ENCODE measurements at places on chromosomes 3 and 15.
A peak's percentile ranks its signal among the peaks of the same experiment; 100 is the strongest.

- DNase-seq = no peak
Measured at GRCh38 chr3:59142556-59142955, 92.7 kb upstream of the CFAP20DC start.

GRCh38 chr15:62090988-62091387 lies 24.2 kb downstream of the C2CD4A start:
- DNase-seq = no peak

DNA sequence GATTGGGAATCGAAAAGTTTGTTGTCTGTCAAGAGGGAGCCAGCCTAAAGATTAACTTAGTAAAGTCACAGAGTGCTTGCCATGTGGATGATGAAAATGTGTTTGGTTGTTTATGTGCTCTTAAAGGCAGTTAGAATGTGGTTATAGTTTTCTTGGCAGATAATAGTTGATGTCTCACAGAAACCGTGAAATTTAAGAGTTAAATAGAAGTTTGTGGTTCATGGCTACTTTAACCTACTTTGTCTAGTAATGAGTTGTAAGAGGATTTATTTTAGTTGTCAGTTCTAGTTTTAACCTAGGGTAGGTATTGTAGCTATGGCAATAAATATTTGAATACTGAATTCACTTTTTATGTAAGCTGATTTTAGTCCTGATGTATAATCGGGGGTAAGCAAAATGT lies 36.4 kb upstream of the EIF3J start:
- no peak for DNase-seq

DNA sequence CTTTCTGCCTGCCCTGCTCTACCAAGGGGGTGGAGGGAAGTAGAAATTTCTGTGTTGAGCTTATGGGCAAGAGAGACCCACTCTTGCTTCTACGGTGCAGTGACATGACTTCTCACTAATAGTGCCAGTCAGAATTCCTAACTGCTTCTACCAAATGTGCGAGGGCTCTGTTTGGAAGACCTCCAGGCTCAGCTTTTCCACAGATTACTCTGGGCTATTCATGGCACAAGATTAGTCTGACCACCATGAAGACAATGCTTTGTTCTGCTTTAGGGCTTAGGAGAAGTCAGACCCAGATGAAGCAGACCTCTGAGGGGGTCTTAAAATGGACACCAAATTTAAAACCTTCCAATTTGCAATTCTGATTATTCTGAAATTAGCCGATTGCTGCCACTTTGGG lies 195.9 kb upstream of the TBC1D5 start:
- no peak for DNase-seq

- no peak for DNase-seq
Measured at GRCh38 chr15:45048794-45049631, 26.0 kb downstream of the SORD start.

DNA sequence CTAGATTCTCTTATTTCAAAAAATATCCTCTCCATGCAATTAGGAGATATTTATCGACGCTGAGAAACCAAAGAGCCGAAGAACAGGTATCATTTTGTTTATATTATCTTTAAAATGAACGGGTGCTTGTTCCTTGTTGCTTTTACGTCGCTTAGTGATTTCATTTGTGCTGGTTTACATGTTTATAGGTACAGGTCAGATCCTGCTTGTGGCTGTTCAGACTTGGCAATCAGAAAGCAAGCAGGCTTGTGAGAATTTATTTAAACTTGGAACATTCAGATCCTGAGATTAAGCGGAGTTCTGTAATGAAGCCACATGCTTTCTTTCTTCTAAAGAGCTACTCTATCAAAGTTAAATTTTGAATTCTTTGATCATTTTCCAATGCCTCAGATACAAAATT lies 43.0 kb upstream of the ATP2C1 start:
- DNase-seq = no peak

DNA sequence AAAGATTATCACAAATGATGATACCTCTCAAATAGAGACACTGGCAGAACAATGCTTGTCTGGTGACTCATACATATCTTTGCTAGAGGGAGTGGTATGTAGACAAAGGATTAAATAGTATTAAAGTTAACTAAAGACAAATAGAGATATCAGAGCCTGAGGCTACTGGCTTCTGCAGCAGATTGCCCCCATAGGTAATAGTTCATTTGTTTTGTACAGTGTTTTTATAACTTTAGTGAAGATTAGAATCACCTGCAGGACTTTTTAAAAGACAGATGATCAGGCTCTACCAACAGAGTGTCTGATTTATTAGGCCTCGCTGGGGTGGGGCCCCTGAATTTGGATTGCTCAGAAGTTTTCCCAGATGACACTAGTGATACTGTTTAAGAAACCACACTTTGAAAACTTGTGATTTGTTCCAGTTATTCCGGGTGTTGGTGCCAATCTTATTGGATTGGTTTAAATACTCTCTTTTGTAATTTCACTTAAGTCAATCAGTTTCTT lies 96.4 kb downstream of the NAALADL2 start:
- DNase-seq = peak; percentile 64

GRCh38 chr15:57085267-57085666 lies 166.8 kb downstream of the TCF12 start:
- DNase-seq = no peak

DNA sequence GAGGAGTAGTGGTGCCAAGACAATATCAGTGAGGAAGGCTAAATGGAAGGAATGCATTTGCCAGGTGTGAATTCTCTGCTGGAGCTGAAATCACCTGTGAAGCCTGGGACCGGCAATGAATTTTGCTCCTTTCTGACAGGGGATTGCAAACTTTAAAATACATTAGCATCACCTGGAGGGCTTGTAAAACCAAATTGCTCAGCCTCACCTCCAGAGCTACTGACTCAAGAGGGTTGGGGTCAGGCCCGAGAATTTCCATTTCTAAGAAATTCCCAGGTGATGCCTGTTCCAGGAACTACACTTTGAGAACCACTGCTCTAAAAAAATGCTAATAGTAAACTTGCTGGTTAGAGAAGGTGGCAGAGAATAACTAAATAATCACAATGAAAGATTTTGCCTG lies 445.6 kb upstream of the RBMS3 start:
- DNase-seq = no peak

GRCh38 chr15:58401991-58402649 lies 29.7 kb upstream of the LIPC start:
- DNase-seq = no peak

- no peak for DNase-seq
Measured at GRCh38 chr3:29484633-29485032, 203.8 kb downstream of the RBMS3 start.

DNA sequence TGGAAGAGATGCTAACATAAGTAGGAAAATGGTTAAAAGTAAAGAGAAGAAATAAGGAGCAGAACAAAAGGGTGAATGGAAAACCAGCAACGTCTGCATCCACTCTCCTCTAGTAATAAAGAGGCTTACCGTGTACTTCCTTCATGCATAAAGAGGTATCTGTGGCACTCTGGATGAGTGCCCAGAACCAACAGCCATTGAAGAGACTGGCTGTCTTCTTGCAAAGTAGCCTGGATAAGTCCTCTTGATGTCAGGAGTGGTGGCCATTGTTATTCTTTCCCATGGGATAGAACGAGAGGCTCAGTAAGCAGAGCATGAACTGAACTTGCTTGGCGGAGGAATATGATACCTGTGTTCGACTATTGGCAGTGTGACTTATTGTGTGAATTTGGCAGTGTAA lies 186.2 kb upstream of the RASGRP1 start:
- DNase-seq = no peak

DNA sequence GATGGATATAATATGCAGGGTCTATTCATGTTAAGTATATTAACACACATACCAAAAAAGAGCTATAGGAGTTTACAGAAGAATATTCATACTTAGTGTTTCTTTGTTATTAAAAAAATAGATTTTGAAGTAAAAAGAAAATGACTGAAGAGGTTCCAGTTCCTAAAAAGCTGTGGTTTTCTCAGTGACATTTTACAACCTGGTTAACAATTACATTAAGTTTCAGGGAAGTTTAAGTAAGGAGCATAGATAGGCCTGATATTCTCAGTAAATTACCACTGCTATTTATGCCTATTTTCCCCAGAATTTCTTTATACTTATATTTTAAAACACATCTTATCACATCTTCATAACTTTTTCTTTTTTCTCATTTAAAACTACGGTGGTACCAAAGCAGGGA lies 43.6 kb upstream of the SPTSSB start:
- no peak for DNase-seq

DNA sequence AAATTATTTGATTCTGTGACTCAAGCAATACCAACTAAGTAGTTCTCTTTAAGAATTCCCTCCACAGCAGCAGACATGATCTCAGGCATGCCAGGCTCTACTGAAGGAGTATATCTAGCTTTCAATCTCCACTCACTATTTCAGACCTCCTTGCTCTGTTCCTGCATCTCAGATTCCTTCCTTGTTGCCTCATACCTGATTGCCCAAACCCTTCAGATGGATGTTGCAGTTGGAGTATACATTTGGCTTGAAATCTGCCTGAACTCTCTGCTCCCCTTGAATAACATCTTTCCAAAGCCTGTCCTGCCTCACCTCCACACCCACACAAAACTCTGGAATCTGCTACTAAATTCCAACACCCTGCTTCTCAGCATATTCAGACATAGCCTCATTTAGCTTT lies 19.8 kb upstream of the TM4SF4 start:
- peak; percentile 62 for DNase-seq

GRCh38 chr15:31440754-31441311 lies 114.2 kb downstream of the KLF13 start:
- DNase-seq = peak; percentile 31

DNA sequence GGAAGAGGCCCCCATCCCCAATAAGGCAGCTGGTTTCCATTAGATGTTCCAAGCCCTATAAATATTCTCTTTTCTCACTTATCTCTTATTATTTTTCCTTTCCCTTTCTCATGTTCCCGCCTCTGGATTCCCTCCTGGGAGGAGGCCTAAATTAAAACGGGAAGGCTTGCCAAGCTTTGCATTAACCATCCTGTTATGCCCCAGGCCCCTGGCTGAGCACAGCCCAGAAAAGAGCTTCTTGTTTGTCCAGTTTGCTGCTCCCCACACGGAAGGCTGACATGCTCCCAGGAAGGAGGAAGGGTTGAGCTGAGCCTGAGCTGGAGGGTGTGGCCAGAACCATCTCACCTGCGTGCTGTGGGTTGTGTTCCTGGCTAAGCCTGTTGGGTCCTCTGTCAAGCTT lies 63.1 kb upstream of the BOC start:
- DNase-seq = no peak

DNA sequence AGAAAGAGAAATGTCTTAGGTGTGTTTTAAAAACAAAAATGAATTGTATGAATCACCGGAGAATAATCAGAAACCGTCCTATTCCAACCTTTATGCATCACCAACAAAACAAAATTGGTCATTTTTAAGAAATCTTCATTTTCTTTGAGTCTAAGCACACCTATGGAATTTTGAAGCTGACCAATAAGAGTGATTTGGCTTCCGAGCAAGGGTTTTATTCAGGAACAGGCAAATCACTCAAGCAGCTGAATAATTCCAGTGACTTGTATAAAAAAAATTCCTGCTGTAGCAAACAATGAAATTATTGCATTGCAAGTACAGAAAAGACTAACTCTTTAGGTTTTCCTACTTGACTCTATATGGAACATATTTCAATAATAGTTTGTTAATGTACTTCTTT lies 83.8 kb upstream of the FNDC3B start:
- peak; percentile 45 for DNase-seq

GRCh38 chr3:108178676-108179075 lies 43.5 kb downstream of the IFT57 start:
- peak; percentile 83 for DNase-seq

DNA sequence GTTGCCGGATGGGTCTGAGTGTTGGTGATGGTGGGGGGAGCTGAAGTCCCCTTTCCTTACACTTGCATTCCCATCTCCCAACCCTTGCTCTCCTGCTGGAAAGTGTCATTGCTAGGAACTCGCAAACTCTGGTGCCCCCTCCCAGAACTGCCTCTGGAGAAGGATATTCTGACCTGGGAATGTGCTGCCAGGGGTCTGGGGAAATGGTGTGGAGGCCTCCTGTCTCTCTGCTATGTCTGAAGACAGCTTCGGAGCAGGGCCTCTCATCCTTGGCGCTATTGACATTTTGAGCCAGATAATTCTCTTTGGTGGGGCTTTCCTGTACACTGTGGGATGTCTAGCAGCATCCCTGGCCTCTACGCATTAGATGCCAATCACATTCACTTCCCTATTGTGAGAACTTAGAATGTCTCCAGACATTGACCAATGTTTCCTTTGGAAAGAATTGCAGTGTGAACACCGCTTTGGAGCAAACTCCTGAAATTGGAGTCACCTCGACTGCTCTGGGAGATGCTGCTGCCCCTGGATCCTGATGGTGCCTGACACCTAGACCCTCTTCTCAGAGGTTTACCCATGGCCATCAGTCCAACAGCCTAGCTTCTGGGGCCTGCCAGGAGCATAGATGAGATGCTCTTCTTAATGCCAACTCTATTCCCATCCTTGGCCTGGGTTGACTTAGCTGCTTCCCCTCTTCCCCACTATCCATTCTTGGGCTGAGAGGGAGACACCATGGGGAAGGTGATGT lies 2.2 kb upstream of the KY start:
- DNase-seq = no peak

- DNase-seq = no peak
Measured at GRCh38 chr3:183210862-183211341, 42.2 kb upstream of the B3GNT5 start.

DNA sequence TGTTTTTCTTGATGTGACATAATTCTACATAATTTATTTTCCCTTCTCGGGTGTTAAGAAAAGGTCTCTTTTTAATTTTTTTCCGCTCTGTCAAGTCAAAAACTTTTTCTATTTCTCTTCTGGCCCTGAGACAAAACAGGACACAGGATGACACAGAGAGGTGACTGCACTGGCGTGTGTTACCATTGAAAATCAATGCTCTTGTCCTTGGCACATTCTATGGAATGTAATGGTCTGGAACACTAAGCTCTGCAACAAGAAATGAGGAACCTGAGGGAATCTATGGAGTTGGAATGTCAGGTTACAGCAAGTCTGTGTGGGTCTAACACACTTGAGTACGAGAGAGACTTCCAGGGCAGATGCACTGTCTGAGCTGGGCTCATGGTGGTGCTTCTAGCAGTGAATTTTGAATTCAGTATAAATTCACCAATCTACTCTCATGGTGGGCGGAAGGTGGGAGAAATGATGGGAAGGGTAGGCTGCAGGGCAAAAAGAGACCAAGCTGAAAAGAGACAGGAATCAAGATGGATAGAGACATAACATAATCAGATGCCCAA lies 508.3 kb downstream of the TUSC7 start:
- DNase-seq = no peak

- no peak for DNase-seq
Measured at GRCh38 chr3:190442240-190442639, 7.5 kb downstream of the TMEM207 start.

DNA sequence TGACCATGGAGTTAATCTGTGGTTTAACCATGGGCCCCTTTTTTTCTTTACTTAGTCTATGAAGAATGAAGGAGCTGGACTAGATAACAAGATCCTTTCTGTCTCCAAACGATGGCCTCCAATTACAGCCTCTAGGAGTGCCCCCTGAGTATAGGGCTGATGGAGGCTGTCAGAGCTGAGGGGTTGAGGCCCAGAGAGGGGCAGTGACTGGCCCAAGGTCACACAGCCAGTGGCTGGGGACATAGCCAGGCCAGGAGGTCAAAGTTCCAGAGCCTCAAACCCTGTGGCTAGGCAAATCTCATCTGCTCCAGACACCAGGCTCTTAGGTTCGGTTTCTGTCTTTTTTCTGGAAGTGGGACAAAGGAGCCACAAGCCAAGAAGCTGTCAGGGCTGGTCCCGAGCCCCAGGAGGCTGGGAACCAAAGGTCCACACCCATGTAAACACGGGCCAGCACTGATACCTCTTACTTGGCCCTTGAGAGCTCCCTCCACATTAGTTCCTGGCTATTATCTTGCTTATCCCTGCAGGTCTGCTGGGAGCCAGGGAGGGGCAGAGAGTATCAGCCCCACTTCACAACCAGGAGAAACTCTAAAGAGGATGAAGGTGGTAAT lies 10.3 kb downstream of the RHOV start:
- no peak for DNase-seq

- peak; percentile 11 for DNase-seq
Measured at GRCh38 chr3:148758303-148758884, 60.7 kb downstream of the AGTR1 start.
